ENCODE measurements at places on chromosomes 4 and X. TPM values are rescaled to one million over a fixed set of nuclear protein-coding genes. Genes with fewer than 3 reads are reported as not detected.

Gene SPANXC
- not detected for total RNA-seq

Gene ODAPH
- not detected for total RNA-seq

Gene ACOT9
- 69.3 TPM for total RNA-seq

DNA sequence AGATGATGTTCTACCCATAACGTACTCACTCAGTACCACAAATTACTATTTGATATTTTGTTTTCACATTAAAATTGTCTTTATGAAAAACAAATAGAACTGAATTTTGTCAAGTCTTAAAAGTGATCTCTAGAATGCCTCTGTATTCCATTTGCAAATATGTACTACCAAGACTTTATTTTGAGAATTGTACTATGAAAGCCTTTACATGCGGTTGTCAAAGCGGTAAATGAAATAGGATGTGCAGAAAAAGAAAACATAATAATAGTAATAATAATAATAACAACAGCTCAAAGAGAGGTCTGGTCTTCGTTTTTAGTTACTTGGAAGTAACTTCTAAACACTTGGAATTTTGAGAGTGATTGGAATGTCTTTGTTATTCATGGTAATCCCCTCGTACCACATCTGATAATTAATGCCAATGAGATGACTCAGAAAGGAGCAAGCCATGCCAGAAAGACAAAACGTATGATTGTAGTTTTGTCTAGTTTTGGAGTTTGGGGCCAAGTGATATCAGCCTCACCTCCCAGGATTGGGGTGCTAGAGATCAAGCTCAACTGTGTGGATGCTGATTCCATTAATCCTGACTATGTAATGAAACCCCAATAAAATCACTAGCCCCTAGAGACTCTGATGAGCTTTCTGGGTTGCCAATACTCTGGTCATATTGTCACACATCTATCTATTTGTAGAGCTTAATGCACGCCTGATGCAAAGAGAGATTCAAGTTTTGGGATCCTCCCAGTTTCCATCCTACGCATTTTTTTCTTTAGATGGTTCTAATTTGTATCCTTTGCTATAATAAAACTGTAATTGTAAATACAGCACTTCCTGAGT is 20.2 kb upstream of the CTSO start:
- DNase-seq = no peak

DNA sequence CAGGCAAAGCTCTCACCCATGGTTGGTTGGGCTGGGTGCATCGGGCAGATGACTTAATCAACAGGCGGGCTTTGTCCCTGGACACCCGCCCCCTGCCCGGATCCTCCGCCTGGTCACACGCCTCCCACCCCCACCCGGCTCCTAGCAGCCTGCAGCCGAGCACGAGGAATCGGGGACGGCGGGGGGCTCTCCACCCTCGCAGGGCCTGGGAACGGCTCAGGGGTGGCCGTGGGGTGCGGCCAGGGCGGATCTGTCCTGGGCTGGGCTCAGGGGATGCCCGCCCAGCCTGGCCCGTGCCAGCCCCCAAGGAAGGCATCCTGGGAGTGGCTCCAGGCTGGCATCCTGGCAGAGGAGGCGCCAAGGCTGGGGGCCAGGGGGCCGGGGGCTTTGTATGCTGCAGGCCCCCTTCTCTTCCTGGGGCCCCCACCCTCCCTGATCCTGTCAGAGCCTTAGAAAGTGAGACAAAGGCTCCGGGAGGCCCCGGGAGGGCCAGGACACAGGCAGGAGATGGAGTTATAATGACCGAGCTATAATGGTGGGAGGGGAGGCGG is 32.5 kb upstream of the FGFR3 start:
- DNase-seq = no peak

DNA sequence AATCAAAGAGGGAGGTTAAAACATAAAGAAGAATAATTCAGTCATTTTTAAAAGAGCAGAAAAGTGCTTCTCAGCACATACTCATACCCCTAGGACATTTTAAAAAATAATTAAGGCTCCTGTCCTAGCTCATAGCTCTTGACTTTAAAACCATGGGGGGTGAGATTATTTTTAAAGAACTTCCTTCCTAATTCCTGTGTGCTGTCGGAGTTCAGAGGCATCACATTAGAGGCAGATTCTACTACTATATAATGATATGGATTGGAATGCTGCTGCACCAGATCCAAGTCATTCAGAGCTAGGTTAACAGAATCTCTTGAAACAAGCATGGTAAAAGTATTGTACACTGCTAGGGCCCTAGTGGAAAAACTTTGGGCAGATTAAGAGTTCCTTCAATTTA is 456.5 kb upstream of the ADGRL3 start:
- no peak for DNase-seq

GRCh38 chrX:68997911-68998310 is 167.3 kb downstream of the PJA1 start:
- no peak for DNase-seq
